ENCODE measurements at places on chromosomes 6 and 20.

DNA sequence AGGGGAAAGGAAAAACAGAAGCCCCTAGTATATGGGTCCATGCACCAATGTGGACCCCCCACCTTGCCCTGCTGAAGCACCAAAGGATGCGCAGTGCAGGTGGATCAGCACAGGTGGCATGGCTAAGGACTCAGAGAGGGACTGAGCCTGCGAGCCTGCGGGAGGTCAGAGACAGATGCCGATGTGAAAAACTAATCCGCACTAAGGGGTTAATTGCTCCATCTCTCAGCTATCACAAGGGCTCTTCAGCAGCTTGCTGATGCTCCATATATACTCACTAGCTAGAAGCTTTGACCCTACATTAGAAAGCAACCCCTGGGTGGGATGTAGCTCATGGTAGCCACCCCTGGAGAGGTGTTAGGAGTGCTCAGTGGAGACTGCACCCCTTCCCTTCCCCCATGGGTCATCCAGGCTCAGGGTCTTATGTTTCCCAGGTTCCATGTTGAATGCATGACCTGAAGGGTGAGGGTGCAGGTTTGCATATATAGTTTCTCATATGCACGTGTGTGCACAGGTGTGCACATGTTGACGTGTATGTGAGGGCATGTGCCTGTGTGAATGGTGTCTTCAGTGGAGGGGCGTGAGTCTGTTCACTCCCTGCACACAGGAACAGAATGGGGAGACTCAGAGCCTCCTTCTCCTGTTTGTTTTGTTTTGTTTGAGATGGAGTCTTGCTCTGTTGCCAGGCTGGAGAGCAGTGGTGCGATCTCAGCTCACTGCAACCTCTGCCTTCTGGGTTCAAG, 13.4 kb upstream of the IP6K3 start:
- no peak for DNase-seq

DNA sequence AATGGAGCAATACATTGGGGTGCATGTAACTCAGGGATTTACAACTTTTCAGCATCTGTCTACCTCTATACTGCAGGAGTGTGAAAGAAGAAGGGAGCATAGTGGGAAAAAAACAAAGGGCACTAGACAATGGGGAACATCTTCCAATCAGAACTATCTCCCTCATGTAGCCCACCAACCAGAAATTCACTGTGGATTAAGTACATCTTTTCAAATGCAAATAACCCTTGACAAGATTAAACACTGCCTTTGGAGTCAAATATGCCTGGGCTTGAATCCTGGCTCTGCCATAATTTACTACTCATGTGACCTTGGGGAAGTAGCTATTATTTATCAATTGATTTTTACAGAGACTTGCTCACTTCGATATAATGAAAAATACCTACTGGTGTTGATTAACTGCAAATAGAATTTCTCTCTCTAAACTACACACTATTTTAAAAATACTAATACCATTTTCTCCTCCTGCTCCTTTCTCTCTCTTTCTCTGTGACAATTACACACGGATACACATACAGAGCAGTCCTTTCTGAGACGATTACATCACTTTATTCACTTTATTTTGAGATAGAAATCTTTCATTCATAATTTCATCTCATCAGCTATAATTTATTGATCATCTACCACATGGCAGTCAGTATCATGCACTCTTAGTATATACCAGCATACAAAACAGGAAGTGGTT, 783.7 kb downstream of the FRK start:
- DNase-seq, result no peak

GRCh38 chr20:4111440-4112411, 96.4 kb upstream of the RNF24 start:
- no peak for DNase-seq

DNA sequence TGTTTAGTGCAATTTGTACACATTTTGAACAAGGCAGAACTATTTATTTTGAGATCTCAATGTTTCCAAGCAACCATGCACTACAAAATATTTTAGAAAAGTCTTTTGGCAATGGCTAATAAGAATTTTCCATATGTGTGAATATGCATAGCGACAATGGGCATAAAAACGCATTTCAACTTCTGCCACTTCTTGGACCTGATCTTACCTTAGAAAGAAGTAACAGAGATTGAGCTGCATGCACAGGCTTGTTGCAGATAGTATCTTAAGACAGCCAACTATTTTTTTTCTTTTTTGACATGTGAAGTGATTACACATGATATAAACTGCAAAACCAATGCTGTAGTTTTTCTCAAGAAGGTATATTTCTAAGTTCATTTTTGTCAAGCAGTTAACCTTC, 210.4 kb upstream of the PHACTR1 start:
- no peak for DNase-seq

DNA sequence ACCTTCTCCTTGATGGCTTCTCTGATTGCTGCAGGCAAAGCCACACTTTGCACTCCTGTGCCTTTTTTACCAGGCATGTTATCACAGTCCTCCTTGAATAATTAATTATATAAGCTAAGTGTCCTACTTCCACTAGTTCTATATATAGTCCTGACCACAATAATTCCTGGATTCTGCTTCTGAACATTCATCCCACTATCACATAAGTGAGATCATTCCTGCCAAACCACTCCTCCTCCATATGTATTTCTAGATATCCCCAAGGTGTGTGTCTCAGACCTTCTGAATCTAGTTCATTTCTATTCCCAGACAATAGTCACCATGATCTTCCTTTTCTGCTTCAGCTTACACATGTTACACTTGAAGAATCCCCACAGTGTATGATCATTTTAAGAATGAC, 1237.5 kb upstream of the MAP3K7 start:
- no peak for DNase-seq

GRCh38 chr6:155212616-155213380, 51.0 kb upstream of the CLDN20 start:
- DNase-seq, result no peak

GRCh38 chr20:62517901-62518610, 42.3 kb upstream of the GATA5 start:
- DNase-seq, result no peak

DNA sequence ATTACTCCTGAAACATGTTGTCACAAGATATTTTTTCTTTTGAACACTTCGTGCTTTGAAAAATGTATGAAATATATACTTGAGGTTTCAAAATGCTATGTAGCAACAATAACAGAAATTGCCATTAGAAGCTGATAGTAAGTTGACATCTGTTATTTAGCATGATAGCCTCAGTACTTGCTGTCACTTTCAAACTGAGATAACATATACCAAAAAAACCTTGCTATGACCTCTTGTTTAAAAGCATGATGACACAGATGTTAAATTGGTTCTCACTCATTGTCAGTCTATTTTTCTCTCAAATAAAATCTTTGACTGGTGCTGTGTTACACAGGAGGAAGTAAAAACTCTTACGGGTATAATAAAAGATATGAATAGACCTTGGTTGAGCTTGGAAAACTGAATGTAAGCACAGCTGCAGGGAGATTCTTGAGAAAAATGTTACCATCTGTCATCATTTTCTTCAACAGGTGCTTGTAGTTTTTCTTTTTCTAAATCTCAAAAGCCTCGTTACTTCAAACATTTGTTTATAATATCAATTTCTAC, 18.6 kb downstream of the MOXD1 start:
- DNase-seq, result no peak

DNA sequence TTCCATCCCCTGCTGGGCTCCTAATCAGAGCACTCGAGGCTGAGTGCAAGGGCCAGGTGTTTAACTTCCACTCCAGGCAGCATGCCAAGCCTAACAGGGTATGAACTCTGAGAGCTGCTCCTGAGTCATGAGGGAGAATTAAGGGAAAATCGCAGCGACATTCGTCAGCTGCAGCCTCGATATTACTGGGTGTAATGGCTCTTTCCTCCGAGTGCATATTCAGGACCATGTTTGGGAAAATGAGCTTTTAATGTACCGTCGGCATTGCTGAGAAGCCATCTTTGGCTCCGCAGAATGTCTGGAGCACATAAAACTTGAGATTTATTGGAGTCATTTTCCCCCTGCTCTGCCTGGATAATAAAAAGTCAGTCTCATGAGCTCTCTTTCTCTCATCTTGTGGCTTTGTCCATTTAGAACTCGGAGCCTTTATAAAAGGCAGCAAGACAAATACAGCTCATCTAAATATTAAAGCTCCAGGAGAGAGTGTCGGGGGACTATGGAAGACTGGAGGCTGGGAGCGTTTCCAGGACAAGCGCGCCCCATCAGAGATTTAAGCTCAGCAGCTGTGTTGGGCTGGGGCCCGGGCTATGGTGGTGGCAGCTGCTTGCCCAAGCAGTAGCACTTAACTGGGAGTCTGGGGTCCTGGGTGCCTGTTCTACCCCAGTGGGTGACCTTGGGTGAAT, 103.7 kb downstream of the TOX2 start:
- DNase-seq, result no peak

DNA sequence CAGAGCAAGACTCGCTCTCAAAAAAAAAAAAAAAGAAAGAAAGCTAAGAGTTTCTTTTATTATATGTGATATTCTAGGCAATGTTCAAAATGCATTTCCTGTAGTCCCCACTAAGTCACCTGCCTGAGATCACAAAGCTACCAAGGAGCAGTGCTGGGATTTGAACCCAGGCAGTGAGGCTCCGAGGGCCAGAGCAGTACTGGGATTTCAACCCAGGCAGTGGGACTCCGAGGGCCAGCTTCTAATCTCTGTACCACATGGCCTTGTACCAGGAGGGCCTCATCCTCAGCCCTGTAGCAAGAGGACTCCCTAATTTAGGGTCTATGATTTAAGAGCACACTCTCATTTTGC, 39.7 kb downstream of the ZMYND8 start:
- no peak for DNase-seq

GRCh38 chr20:23744817-23745216, 5.9 kb downstream of the CST1 start:
- DNase-seq, result no peak

DNA sequence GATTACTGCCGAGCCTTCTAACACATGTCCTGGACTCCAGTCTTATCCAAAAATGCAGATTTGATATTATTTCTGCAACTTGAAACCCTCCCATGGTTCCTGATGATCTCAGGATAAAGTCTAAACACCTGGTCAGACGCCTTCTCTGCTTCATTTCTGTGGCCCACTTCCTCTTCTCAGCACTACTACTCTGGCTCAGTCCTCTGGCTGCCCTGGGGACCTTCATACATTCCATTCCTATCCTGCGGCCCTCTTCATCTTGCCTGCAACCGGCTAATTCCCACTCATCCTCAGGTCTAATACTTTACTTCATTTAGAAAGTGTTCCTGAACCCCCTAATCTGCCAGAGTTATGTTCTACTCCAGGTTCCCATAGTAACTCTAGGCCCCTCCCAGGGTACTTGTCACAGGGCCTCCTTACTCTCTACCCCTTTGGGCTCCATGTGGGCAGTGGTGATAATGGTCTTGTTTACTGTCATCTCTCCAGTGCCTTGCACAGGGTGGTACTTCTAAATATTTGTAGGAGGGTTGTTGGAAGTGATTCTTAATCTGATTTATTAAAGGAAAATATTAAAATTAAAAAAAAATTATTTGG, 18.9 kb downstream of the MAN1A1 start:
- DNase-seq, result no peak

DNA sequence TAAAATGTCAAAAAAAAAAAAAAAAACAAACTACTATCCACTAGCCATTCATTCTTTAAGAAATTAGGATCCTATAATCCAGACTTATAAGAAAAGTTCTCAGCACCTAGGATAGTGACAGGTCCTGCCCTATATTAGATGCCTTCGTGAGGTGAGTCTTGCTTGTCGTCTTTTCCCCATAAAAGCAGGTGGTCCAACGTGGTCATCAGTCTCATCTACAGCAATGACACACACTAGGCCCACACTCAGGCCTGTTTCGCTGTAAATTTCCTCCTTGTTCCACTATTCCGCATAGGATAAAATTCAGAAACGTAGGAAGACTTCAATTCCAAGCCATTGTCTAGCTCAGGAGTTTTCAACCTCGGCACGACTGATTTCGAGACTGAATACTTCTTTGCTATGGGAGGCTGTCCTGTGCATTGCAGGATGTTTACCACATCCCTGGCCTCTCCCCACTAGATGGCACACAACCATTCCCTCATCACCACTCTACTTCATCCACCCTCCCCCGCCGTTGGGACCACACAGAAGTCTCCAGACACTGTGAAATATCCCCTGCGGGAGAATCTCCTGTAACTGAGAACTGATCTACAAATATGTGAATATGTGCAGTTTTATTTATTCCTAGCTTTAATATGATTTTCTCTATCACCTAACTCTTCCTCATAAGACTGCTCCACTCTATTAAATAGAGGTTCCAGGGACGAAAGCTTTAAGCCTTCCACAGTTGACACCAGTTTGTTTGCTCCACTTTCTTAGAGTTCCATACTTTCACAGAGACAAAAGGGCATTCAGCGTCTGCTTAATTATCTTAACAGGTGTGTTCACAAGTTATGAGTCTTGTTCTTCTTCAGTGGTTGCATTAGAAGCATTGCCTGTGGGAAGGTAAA, 346.3 kb downstream of the BMP2 start:
- DNase-seq, result no peak

DNA sequence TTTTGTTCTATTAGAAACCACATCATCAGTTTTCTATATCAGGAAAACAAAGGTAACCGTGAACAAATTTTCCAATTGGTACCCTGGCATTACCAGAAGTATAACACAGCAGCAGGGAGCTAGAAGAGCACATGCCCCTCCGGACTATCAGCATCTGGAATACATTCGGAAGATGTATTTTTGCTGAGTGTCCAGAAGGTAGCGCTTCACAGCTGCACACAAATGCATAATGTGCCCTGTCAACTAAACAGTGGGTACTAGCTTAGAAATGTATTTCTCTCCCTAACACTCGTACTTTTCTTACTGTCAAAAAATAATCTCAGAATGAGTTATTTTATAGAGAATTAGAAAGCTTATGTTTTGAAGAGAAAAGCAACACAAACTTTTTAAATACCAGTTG, 77.6 kb downstream of the HUS1B start:
- DNase-seq, result no peak

DNA sequence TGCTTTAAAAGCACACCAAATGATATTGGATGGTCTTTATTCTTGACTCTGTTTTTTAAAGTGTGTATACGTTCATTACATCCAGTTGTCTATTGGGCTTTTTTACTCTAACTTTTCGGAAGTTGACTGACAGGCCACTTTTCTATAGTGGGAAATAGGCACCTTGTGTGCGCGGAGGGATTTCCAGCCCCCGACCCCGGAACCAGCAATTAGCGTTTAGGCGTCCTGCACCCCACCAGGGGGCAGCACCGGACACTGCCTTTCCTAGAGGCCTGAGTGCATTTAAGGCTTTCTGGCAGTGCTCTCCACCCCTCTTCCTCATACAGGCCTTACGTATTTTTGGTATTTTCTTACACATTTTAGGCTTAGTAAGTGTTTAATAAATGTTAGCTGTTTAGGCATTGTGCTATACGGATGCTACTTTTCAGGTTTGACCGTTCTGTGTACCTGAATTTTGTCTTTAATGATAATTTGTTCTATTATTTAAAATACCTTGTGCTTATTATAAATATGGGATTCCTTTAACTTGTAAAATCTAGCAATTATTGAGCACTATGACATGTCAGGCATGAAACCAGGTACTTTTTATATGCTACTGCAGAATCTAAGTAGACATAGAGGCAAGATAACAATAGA, 231.8 kb downstream of the BCKDHB start:
- peak; percentile 46 for DNase-seq

GRCh38 chr6:51949526-51949925, 137.9 kb downstream of the PKHD1 start:
- DNase-seq, result no peak
